ENCODE measurements at places on chromosomes 3 and 15.

DNA sequence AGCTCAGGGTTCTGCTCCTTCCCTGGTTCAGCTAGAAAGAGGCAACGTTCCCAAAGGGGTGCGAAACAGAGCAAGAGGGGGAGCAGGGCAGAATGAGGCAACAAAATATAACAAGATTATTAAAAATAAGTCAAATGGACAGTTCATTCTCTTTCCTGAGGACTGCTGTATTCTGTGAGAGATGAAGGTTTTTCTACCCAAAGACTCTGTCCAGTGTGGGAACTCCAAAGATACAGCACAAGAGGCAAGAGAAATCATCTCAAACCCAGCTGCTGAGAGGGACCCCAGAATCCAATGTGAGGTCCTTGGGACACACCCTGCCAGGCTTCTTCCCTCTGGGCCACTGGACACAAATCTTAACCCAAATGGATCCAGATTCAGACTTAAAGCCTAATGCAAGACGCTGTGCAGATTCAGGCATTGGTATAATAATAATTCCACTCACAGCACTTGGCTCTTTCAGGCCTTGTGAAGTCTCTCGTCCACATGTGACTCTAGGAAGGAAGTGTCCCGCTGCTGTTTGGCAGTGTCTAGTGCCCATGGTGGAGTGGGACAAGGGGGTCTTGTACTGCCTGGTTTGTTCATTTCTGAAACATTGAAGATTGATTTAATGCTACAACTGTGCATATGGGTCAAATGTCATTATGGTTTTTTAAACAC lies 14.5 kb upstream of the ARHGAP31 start:
- DNase-seq = no peak

- DNase-seq = no peak
Observed at GRCh38 chr3:16503191-16503776, 10.2 kb downstream of the RFTN1 start.

DNA sequence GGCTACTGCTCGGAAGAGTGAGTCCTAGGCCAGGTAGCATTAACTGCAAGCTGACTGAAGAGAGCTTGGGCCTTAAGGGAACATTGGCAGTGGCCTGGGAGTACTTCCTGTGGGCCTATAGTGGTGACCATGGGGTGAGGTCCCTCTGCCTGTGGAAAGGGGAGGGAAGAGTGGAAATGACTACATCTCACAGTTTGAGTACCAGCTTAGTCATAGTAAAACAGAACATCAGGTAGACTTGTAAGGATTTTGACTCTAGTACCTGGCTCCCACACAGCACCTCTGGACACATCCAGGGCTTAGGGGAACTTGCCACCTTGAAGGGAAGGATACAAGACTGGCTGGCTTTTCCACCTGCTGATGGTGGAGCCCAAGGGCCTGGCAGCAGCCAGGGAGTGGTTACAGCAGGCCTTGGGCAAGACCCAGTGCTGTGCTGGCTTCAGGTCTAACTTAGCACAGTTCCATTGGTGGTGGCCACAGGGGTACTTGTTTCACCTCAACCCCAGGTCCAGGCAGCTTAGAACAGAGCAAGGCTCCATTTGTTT lies 147.8 kb downstream of the SLC9A9 start:
- DNase-seq = no peak

DNA sequence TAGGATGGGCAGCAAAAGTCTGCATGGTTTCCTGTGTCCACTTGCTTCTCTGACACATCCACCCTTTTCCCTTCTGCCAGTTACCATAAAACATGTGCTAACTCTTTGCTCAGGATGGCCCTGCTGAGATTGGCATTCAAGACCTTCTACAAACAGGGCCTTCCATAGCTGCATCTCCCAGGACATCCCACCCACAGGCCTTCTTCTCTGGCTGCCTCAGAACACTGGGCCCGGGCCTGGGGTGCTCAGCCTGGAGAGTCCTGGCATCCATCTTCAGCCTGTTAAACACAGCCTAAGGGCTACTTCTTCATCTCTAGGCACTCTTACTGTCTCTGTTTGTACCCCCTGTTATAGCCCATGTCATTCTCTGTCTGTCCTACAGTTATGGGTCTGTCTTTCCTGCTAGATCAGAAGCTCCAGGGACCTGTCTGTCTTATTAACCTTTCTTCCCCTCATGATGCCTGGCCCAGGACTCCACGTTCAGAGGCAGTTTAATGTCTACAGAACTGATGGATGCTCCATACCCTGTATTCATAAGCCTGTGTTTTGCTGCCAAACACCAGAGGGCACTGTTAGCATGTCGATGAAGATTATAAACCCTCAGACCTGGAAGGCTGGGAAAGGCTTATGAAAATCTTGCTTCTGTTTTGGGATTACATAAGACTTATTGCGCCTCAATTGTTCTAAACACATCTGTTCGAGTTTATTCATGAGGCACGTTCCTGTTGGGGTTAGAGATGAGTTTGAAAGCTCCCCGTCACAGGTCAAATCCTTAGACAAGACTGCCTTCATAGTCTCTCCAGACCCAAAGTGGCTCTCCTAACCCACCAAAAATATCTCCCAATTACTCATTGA lies 16.5 kb downstream of the SEMA3G start:
- peak; percentile 69 for DNase-seq

GRCh38 chr3:124800076-124800475 lies 69.8 kb downstream of the UMPS start:
- no peak for DNase-seq

GRCh38 chr3:30520699-30521098 lies 85.7 kb upstream of the TGFBR2 start:
- DNase-seq = no peak

DNA sequence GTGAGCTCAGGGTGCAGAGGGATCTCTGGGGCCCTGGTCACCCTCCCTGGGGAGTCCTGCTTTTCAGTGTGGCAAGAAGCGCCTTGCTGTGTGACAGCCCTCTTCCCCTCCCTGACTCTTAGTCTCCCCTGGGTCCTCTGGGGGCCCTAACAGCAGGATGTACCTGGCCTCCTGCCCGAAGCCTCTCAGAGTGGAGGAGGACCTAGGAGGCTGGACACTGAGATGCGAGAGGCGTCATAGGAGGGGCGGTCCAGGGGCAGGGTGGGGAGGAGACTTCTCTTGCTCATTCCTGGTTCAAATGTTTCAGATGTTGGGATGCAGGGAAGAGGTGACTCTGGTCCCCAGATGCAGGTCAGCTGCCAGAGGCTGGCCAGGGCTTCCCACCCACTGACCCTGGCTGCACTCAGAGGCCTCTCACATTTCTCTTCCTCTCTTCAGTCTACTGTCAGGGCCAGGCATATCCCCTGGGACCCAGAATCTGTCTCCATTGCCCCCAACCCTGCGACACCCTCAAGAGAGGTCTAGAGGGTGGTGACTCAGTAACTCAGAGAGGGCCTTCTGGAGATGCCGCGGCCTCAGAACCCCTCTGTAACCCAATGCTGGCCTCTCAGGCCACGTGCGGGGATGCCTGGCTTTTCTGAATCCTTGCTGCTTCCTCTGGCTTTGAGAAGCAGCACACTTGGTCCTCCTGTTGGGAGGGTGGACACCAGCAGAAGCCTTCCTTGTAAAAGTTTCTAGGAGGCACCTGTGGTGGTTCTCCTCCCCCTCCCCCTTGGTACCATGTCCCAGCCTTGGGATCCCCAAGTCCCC lies 25.9 kb downstream of the SNX33 start:
- no peak for DNase-seq

DNA sequence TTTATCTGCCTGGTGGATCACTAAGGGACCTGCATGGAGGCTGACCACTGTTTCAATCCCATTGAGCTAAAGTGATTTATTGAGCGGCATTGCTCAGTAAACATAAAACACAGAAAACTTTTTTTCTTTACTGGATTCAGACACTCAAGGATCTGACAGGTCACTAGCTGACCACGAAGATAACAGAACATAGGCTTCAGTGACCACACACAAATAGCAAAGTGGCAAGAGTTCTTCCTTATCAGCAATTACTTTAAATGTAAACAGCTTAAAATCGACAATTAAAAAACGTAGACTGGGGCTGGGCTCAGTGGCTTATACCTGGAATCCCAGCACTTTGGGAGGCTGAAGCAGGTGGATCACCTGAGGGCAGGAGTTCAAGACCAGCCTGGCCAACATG lies 48.7 kb downstream of the STAG1 start:
- DNase-seq = no peak

DNA sequence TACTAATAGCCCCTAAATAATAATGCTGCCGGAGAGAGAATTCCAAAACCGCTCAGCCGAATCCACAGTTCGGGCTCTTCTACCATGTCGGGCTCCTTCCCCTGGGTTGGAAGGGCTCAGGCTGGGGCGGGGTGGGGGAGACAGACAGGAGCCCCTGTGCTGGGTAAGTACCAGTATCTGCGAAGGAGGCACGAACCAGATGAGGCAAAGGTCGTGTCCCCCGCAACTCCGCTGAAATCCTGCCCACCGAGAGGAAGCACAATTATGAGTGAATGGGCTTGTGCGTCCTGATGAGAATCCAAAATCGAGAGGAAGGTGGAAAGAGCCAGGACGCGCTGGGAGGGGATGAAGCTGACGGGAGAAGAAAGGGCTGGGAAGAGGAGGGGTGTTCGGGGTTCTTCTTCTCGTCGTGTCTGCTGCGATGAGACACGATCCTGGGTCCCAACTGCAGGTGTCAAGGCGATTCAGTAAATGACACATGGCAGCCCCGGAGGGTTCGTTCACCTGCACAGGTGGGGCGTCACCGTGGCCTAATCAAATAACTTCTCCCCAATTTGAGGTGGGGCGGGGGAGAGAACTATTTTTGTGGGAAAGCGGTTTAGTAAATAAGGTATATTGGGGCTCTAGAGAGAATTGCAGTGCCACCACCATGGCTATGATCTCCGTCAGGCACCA lies 707 bp upstream of the FAM81A start:
- no peak for DNase-seq

DNA sequence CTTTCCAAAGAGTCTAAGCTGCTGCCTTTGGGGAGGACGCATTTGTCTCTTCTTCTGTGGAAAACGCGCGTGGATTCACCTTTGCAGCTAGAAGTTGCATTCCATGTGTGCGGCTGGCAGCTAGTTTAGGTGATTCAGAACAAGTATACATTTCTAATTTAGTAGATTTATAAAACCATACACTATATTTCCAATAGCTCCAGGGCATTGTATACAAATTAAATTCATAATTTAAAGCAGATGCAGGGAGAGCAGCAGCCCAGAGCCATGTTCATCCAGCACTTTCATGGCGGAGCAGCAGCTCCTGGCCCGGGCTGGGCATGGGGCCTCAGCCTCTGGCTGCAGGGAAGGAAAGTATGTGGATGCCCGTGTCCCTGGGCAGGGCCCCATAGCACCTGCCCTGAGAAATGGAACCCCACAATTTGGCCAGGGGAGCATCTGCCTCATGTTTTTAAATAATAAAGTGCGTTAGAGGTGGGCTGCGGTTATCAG lies 42.8 kb upstream of the SEC22A start:
- DNase-seq = no peak

- no peak for DNase-seq
Observed at GRCh38 chr15:70933411-70933810, 40.8 kb downstream of the LRRC49 start.

DNA sequence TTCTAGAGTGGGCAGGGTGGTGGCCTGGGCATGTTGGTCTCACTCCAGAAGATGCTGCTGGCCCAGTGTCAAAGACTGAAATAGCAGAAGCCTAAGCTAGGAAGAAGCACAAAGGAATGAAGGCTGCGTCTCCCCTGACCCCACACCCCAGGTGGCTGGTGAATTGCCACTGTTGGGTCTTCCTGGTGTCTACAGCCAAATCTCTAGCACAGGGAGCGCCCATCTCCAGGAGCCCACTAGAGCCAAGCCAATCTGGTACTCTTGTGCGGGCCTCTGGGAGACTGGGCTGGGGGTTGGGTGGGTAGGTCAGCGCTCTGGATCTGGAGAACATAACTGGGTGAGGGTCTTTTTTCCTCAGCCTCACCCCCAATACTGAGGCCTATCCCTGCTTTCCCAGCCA lies 894 bp downstream of the TUSC2 start:
- no peak for DNase-seq

DNA sequence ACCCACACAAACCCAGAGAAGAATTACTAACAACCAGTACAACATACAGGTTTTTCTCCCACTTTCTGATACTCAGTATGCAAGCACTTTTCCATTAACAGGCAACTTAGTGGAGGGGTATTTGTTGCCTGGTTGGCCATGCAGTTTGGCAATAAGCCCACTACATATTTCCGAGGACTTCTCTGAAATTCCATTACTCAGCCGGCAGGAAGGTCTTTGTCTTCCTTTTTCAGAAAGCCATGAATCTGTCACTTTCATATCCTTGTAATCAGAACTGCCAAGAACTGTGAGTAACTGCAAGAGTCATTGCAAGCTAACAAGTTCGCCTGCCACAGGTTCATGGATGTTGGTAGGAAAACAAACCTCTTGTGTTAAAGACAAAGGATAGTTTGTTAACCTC lies 422.3 kb upstream of the ROBO1 start:
- no peak for DNase-seq

DNA sequence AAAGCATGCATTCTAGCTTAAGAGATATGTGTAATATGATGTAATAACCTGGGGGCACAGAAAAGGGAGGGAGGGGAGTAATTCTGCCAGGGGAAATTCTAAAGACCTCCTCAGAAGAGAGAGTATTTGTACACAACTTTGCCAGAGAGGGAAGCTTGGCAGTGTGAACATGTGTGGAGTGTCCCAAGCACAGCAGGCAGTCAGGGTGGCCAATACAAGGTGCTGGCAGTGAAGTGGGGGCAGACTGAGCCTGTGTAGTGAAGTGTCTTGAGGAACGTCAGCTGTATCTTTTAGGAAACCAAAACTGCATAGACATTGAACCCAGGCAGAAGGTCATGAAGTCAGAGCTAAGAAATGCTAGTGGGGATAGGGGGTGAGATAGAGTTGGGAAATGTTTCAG lies 29.7 kb upstream of the TMEM42 start:
- DNase-seq = no peak

- DNase-seq = no peak
Observed at GRCh38 chr3:64444490-64445108, 219.3 kb upstream of the PRICKLE2 start.

DNA sequence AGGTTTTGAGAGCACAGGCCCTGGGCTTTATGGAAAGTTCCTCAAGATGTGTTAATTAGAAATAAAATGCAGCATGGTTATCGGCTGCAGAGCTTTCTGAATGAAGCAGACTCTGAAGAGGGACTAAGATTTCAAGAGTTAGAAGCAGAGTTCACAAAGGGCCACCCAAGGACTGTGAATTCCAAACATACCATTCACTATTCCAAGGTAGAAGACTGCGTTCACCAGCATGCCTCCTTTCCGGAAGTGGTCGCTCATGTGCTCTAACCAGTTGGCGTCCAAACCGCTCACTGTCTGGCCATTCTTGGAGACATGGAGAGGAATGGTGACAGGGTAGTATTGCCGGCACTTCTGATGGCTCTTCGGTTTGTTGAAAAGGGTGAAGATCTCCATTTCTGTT lies 104.9 kb downstream of the OXNAD1 start:
- no peak for DNase-seq

- no peak for DNase-seq
Observed at GRCh38 chr15:69377216-69377970, 36.8 kb upstream of the KIF23 start.

DNA sequence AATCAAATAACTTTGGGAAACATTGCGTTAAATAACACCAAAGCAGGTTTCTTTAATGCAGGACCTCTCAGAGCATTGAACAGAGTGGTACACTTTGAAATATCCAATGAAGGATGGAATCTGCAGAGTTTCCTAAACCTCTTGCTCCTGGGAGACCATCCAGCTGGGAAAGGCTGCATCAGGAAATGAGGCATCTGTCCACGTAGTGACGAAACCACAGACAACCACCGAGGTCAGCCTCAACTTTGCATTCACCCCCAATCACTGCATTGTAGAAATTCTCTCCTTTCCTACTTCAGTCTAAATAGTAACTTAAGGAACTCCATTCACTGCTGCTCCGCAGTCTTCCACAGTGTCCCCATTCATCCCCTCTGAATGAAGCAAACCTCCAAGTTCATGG lies 41.5 kb upstream of the CDV3 start:
- no peak for DNase-seq
